Ureter (tissue), 1 donor: ENCODE measurements at places on chromosomes 11 and 22.

DNA sequence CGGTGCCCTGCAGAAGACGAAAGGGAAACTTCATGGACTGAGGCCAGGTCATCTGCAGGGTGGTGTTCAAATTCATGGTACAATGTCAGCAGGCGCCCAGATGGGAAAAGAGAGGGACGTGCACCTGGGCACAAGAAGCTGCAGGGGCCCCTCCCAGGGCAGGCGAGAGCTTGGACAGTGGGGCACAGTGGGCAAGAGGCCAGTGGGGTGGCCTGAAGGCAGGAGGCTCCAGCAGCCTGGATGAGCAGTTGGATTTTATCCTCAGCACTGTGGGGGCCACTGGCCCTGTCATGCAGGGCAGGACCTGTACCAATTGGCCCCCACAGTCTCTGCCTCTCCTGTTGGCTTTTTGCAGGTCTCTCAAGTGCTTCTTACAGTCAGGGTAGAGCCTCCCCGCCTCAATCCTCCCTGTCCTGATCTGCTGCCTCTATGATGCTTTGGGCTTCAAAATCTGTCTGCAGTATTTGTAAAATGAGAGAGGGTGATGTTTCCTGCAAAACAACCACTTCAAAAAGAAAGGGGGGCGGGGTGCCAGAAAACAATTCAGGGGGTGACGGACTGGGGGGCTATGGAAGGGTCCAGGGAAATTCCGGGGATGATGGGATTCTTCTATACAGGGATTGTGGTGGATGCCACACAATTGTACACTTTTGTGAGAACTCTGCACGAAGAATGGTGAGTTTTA is 1.7 kb upstream of the BID start:
- DNase-seq = no peak

DNA sequence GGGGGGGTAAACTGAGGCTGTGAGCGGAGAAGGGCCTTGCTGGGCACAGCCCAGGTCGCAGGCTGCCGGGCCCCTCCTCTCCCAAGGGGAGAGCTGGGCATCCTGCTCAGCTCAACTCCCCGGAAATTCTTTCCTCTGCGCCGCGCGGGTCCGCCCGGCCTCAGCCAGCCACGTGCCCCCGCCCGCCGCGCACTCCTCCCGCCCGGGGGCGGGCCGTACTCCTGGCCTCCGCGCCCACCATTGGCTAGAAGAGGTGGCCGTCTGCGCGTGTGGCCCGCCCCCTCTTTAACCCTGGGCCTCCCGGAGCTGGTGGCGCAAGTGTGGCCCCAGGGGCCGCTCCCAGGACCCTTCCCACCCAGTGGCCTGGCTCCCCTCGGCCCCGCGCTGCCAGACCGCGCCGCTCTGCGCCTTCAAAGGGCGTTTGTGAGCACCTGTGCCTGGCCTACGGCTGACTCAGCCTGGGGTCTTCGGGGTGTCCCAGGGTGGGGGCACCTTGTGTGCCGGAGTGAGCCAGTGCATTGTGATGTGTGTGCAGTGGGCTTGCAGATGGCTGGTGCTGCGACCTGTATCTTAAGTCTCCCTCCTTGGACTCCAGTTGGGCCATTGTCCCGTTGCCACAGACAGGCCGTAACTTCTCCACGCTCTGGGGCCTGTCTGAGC is 2.0 kb downstream of the MRGPRF start:
- peak; percentile 90 for DNase-seq

- DNase-seq = peak; percentile 84
These were observed 1.9 kb downstream of the NEAT1 start for GRCh38 chr11:65424205-65425104.

GRCh38 chr11:67698247-67698646 is 23.8 kb upstream of the ALDH3B2 start:
- no peak for DNase-seq

GRCh38 chr11:128180441-128181087 is 406.8 kb downstream of the ETS1 start:
- DNase-seq = no peak

- DNase-seq = no peak
These were observed 311.6 kb upstream of the PITPNB start for GRCh38 chr22:28230671-28231070.

DNA sequence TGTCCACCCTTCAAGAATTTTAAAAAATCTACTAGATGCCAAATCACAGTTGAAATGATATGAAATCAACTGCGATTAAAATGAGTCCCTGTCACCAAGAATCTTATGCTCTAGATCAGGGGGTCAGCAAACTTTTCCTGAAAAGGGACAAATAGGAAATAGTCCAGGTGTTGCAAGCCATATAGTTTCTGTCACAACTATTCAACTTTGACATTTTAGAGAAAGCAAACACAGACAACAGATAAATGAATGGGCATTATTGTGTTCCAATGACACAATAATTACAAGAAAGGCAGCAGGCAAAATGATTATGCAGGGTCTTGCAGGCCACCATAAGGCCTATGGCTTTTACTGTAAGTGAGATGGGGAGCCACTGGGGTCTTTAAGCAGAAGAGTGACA is 58.6 kb downstream of the IMMP1L start:
- no peak for DNase-seq

GRCh38 chr11:63760487-63761079 is 8.0 kb downstream of the ZFTA start:
- no peak for DNase-seq

DNA sequence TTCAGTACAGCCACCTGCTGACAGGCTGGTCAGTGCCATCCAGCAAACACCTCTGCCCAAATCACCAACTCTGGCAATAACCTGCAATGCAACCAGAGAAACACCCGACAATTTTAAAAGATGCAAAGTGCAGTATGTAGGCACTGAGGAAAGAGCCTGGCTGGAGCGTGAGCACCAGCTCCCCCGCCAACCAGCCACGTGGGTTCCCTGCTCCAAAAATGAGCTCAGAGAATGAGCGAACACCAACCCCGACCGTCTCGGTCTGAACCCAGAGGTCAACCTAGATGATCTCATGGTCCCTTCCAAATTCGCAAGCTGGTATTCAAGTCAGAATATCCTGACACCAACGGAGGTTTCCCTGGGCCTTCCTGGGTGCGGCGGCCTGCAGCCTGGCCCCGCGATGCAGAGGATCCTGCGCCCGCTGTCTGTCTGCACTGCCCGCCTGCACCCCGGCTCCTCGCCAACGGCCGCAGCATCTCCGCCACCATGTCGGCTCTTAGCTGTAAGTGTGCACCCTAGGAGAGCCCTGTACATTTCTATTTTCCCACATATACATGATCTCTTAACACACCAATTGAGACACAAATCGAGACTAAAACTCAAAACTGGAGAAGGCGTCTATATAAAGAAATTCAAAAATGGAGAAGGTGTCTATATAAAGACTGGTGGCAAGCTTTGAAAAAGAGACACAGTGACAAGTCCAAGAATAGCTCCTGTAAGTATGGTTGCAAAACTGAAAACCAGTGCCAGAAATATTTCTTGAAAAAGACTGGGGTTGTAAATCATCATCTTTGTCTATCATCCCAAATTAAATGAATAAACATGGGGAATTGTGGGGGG is 22.8 kb downstream of the TMEM184B start:
- DNase-seq = no peak

- DNase-seq = no peak
These were observed 158.5 kb upstream of the SORL1-AS1 start for GRCh38 chr11:121611242-121611641.

DNA sequence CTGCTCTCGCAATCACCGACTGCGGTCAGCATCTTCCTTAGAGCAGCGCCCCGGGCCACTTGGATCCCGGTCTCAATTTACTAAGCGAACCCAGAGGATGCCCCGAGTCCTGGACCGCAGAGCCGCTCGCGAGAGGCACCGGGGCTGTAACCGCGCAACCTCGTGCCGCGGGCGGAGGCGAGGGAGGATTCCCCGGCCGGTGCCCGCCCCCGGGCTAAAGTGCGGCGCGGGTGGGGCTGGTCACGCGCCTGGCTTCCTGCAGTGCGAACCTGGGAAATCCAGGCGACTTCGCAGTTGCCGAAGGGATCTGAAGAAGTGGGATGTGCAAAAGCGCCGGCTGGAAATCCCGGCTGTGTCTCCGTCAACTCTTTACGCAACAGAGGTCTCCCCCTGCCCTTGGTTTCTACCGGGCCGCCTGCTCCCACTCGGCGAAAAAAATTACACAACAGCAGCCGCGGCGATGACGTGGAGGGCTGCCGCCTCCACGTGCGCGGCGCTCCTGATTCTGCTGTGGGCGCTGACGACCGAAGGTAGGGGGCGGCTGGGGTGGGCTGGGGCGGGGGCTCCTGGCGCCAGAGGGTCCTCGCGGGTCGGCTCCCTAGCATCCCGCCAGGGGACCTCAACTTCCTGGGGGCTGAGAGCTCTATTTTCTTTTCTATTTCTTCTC is at the start of gene NCR3LG1:
TSS of gene NCR3LG1 (plus strand) at position 291 of the 667 bp plus-strand sequence. CDS start at position 461, 170 bp downstream.
- peak; percentile 52 for DNase-seq

GRCh38 chr22:50520826-50521453 is 4.5 kb downstream of the SCO2 start:
- no peak for DNase-seq

DNA sequence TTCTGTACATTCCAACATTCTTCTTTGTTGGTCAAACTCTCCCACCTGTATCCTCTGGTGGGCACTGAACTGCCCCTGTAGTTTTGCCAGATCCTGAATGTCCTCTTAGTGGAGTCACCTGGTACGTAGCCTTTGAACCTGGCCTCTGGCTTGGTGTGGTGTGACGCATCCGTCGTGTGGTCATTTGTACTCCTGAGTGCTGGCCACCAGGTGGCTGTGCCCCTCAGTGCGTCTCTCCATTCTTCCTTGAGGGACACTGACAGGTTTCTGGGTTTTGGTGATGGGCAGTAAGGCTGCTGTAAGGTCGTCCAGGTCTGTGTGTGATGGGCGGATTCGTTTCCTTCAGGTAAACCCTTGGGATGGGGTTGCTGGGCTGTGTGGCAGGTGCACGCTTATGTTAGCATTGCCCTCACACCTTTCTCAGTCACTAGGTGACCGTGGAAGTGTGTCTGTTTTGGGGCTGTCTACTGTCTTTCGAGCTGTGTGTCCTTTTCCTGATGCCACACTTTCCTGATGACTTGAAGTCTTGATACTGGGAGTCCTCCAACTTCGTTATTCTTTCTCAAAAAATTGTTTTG is 13.6 kb upstream of the RANBP1 start:
- no peak for DNase-seq

DNA sequence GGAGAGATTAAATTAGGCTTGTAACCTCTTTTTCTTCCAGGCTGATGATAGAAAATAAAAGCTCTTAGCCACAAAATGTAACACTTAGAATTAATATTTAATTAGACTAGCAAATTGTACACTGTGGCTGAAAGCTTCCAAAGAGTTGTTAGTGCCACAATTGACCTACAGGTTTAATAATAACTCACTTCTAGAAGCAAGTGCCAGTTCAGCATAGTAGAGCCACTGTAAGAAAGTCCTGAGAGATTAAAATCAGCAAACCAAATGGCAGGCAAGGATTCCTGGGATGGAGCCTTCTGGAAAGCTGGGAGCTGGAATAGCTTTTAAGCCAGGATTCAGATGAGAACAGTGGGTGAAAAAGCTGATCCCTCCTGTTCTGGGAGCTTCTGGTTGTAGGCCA is 131.0 kb downstream of the ELP4 start:
- DNase-seq = no peak

- no peak for DNase-seq
These were observed 1.9 kb upstream of the PTGDR2 start for GRCh38 chr11:60857378-60858232.

DNA sequence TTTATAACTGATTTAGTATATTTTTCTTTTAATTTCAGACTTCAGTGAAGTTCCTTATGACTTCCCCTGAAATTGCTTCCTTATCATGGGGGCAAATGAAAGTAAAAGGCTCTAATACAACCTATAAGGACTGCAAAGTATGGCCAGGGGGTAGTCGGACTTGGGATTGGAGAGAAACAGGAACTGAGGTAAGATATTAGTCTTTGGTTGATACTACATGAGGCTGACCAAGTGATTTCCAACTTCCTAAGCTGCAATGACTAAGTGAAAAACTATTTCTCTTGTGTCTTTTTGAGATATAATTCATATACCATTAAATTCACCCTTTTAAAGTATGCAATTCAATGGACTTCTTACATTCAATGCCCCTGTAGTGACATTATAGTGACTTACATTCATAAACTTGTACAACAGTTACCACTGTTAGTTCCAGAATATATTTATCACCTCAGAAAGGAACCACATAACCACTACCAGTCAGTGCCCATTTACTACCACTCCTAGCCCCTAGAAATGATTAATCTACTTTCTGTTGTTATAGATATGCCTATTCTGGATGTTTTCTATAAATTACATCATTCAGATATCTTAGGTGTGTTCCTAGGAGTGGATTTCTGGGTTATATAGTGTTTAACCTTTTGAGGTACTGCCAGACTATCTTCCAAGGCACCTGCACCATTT is 21.6 kb downstream of the AAMDC start:
- no peak for DNase-seq

DNA sequence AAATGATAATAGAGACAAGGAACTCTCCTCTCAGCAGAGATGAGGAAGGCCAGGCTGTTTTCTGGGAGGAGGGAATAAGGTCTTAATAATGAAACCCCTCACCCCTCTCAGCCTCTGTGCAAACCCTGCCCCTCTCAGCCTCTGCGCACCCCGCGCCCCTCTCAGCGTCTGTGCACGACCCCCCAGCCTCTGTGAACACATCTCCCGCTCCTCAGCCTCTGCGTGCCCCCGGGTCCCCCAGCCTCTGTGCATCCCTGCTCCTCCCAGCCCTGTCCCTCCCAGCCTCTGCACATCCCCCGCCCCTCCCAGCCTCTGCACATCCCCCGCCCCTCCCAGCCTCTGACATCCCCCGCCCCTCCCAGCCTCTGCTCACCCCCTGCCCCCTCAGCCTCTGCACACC is 837.8 kb downstream of the TBC1D22A start:
- peak; percentile 36 for DNase-seq

DNA sequence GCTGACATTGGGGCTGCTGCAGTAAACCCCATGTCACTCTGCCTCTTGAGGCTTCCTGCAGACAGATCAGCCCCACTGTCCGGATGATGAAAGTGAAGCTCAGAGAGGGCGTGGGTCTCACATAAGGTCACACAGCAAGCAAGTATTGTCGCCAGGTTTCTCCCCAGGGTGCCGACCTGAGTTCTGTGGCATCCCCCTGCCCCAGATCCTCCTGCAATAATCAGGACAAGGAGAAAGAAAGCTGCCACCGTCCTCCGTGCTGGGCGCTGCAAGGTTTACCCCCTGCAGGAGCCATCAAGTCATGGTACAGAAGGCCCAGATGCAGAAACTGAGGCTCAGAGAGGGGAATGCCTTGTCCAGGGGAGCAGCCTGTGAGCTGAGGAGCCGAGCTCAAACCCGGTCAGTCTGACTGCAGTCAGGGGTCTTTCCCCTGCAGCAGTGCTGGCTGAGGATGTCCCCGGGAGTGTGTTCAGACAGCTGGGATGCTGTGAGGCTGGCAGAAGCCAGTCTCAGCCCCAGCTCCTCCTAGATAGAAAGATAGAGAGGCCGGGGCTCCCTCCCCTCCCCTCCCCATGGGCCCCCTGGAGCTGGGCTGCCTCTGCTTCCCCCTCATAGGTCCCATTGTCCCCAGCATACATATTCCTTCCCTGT is 13.2 kb downstream of the EMID1 start:
- no peak for DNase-seq

- no peak for DNase-seq
These were observed 177.1 kb downstream of the BRD1 start for GRCh38 chr22:49650336-49651241.

DNA sequence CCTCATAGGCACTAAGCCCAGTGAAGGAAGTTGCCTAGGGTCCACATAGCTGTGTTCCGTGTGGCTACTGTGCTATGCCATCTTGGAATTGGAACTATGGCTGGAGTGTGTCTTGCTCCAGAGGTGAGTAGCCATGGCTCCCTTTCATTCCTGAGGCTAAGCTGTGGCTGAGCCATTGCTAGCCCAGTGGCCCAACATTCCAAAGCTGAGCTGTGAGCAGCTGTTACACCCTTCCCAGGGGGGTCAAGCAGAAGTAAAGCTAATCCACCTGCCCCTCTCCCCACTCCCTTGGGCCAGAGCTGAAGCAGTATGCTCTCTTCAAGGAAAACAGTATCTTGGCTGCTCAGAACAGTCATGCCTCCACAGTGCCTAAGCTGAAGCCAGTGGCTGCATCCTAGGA is 51.1 kb downstream of the USP35 start:
- no peak for DNase-seq
